Amygdala (tissue), 56 donors: ENCODE measurements at places on chromosomes 3 and 15.

GRCh38 chr3:52450489-52451236 is 3.2 kb downstream of the TNNC1 start:
- DNase-seq, result no peak

GRCh38 chr15:80480171-80480811 is 76.1 kb downstream of the ARNT2 start:
- DNase-seq, result no peak

DNA sequence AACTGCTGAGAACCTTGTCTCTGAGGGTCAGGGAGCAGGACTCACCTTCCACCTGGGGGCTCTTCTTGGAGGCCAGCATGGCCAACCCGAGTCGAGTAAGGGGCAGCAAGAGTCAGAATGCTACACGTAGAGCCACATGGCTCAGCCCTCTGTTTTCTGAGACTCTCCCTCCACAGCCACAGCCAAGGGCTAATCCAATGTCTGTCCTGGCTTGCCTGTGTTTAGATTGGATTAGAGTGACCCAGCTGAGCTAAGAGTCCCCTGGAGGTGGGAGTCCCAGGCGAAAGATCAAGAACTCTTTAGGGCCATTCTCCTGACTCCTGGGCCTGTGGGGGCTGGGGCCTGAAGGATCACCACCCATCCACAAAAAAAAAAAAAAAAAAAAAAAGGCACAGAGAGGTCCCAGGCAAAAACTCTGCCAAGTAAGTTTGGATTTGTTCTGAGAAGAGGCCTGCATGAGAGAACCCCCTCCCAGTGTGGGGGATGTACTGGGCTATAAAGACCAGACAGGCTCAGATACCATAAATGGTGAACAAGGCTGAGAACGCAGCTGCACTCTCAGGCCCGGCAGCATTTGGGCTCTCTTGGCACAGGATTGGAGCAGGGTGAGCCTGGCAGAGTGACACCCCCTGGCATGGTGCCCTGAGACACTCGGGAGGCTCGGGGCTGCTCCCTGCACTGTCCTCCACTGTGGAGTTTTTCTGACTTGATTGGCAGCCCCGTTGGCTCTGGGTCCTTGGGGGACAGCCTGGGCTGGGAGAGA is 88.0 kb upstream of the OSBPL11 start:
- DNase-seq, result no peak

DNA sequence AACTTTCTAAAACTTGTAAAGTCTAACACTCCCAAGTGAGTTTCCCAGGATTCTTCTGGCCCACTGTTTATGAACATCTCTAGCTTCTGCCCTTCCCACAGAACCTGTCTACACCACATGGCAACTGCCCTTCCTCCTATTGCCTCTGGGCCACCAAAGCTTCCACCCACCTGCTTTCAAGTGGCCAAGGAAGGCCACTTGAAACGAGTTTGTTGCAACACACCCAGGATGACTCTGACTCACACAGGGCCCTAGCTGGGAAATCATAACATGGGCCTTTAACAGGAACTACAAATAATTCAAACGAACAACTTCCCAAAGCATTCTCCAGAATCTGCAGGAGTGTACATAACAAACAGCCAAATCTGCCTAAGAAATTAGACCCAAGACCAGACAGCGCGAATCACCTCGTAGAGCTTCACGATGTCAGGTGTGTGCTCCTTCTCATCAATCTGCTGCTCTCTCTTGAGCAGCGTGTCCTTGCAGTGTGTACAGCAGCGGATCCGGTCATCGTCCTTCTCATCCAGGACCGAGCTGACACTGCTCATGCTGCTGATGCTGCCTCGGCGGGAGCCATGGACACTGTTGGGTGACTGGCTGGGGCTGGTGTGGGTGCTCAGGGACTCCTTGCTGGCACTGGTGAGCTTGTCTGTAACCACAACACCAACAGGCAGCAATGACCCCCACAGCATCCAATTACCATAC is 16.8 kb downstream of the RBSN start:
- no peak for DNase-seq

GRCh38 chr3:185685231-185686035 is 99.3 kb downstream of the SENP2 start:
- no peak for DNase-seq

DNA sequence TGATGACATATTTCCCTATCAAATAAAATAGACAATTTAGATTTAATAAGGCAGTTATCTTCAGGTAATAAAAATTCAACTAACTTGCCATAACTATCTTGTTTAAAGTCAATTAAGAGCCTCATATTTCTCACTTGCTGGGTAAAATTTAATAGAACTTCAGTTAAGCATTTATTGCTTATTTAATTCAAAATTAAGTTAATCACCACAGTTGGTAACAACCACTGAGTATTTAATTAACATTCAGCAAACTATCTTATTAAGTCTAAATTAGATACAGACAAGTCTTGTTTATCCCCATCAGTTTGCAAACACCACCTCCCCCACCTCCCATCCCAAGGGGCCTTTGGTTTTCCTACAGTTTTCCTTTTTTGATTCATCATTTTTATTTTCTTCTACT is 14.7 kb downstream of the LPP start:
- DNase-seq, result no peak

- no peak for DNase-seq
Measured at GRCh38 chr3:125150525-125151441, 61.8 kb downstream of the SLC12A8 start.

DNA sequence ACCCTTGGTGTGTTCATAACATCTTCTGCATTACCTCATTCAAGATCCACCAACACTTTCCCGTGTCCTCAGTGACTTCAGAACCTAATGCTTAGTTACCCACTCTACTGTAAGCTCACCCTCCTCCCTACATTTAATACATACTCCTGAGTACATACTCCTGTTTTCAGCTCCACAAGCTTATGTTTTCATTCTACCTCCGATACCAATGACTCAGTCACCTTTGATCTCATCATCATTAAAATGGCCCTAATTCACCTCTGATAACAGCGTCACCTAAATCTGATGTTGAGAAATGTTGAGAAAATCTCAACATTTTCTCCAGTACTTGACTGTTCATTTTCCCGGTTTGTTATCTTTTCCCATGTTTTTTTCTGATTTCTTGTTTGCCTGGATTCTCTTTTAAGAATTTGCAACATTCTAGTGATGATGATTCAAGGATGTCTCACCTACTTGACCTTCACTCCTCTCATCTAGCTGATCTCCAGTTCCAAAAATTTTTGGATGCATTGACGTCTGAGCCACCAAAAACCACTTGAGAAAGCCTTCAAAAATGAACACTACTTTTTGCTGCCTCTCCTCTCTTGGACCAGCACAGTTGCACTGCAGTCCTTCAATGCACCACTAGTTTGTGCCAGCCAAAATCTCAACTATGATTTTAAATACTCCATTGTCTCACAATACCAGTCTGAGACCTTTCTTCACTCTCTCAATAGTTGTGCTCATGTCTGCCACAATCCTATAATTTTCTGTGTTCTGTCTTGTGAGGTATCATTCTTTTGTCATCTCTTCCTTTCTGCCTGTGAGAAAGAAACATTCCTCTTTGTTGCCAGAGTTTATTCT is 220.7 kb upstream of the SEMA6D start:
- no peak for DNase-seq

GRCh38 chr3:3734881-3735280 is 64.3 kb upstream of the LRRN1 start:
- no peak for DNase-seq

GRCh38 chr15:49423901-49424550 is 984 bp downstream of the FGF7 start:
- DNase-seq, result no peak

- DNase-seq, result no peak
Measured at GRCh38 chr3:133573054-133573628, 345 bp upstream of the CDV3 start.

DNA sequence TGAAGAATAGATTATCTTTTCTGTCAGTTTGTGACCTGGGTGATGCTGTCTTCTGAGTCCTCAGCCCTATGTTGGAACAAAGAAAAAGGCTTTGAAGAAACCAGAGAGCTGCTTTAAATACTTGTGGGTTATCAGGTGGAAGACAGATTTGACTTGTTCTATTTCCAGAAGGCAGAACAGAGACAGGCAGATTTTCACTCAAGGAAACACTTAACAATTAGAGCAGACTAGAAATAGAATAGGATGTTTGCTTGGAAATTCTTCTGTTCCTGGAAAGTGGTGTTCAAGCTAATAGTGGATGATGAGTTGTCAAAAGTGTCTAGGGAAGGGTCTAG is 219.4 kb downstream of the UBE2E2 start:
- no peak for DNase-seq

DNA sequence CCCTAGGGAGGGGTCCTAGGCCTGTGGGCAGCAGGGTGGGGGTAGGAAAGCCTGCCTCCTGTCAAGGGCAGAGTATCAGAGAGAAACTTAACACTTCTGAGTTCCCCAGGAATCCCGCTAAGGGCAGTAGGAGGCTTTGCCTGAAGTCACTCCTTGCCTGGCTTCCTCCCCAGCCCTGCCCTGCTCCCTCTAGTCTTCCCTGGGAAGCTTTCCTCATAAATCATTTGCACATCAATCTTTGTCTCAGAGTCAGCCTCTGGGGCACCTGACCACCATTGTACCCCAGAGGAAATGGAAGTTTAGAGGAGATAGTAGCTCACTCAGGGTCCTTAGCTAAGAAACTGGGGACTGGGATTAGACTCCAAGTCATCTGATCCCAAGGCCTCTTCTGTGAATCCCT is 129.4 kb upstream of the TLE3 start:
- DNase-seq, result no peak

DNA sequence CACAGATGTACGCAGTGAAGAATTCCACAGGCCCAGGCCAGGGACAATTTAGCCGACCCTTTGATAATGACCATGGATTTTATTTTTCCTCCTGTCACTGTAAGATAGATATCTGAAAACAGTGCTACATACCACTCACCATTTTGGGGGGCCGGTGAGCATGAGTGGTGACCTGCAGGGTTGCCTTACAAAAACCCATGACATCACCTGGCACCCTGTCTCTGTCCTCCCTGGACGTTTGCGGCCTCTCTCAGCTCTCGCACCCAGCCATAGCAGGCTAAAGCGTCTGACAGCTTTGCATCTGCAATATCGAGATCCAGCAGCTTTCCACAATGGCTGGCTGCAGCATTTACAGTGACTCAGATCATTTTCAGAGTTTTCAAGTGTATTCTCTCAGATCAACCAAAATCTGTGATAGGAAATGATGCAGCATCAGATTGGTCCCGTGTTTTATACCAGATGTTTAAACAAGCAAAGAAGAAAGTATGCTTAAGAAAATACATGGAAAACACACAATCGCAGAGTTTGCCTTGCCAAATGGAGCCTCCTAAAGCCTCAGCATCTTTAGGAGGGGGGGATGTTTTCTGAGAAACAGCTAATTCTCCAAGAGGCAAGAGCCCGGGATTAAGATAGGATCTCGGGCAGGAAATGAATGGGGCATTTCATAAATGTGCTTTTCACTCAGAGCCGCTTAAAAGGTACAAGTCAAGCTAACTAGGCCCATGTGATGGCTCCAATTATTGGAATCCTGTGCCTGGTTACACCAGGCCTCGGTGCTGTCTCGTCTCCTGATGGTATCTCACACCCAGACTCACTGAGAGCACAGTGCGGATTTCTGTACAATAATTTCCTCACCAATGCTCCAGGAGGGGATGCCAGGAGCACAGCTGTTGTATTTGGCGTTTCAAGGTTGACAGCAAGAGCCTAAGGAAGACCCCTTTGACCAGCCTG is 257.3 kb downstream of the XXYLT1 start:
- DNase-seq, result no peak

DNA sequence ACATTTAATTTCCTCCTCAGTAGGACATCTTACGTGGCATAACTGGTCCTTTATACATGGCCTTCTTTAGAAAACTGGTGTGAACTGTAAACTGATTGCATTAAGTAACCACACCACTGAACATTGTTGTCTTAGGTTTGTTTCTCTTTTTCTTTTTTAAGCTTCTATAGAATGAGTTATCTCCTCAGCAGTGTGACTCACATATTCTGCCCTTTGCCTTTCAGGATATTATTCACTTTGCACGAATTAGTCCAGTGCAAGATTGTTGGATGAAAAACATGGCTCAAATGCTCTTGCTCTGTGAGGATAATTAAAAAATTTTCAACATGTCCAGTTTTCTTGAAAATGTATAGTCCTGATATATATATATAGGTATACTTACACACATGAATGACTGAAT is 147.6 kb downstream of the KBTBD8 start:
- no peak for DNase-seq

DNA sequence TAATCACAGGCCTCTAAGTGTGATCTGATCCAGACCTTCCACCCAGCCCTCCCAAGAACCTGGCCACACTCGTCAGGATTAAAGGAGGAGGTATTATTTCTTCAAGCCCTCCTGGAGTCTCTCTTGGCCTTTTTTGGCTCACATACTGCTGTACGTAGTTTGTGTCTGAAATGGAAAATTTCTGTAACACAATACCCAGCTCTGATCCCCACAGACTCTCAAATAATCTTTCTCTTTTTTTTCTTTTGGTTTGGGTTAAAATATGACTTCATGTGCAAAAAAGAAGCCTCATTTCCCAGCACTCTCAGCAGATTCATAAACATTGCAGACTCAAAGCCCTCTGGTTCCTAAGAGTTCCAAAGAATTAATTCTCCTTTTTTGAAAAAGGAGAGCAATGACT is 96.5 kb upstream of the PHLDB2 start:
- DNase-seq, result no peak

DNA sequence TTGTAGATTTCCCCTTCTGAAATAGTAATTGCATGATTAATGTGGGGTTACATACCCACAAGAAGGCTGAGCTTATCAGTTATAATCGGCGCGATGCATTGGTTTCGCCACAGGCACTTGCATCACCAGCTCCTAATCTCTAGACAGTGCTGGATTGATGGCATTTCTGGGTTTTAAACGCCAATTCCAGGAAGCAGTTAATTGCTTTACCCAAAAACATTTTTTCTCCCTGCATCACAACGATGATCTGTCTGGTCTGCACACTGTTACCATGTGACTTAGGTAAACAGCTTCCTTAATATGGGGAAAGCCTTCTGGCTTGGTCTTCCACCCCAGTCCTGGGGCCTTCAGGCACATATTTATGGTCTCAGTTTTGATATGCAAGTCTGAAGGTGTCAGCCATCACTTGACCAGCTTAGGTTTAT is 70.0 kb upstream of the HEG1 start:
- no peak for DNase-seq

GRCh38 chr3:154122912-154123559 is 1.8 kb downstream of the ARHGEF26 start:
- no peak for DNase-seq

DNA sequence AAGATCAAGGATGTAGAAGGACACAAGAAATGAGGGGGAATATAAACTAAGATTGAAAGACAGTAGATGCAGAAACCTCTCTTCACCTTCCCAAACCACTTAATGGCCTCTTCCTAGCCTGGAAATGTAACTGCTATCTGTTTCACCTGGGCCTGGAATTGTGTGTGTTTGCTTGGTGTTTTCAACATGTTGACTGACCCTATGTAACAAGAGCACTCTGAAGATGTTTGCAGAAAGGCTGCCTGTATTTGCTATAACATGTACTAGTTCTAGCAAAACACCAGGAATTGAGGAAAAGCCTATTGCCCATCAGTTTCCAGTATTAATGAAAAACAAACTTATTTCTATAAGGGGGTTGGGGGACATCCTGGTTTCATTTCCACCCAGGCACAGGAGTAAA is 248.3 kb downstream of the WDR72 start:
- DNase-seq, result no peak

GRCh38 chr15:22839046-22839695 is 705 bp downstream of the NIPA2 start:
- no peak for DNase-seq

- no peak for DNase-seq
Measured at GRCh38 chr3:8550611-8551010, 49.0 kb downstream of the LMCD1 start.
